ENCODE measurements at places on chromosomes 5 and 9. TPM values are rescaled to one million over a fixed set of nuclear protein-coding genes. Genes with fewer than 3 reads are reported as not detected.

DNA sequence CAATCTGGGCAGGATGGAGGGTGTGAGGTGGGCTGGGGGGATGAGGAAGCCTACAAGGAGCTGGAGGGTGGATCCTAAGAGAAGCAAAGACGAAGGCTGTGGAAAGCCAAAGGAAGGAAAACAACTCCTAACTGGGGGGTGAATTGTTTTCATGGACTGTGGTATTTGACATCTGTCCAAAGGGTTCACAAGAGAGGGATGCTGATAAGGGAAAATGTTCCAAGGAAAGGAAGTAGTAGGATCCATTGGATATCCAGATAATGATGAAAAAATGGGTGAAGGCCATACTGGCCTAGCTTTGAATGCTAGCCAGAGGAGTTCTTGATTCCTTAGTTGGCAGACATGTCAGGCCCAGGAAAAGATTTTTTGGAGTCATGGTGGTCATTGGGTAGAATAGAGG, 51.8 kb upstream of the FOXI1 start:
- no peak overlapping the region for H3K4me3 ChIP-seq
- H3K36me3 ChIP-seq = peaks cover 13% of the 10 kb centered on the region
- no peak overlapping the region for H3K27ac ChIP-seq
- no peaks in the 10 kb centered on the region for H3K27me3 ChIP-seq
- no peak for DNase-seq
- H3K4me1 ChIP-seq = no peaks in the 10 kb centered on the region

The OR1Q1 gene
- total RNA-seq = 0.26 TPM

GRCh38 chr5:33283243-33283642, 157.5 kb upstream of the TARS1 start:
- no peaks in the 10 kb centered on the region for H3K27me3 ChIP-seq
- H3K4me1 ChIP-seq = no peaks in the 10 kb centered on the region
- no peak overlapping the region for H3K27ac ChIP-seq
- no peak for DNase-seq

The KIF24 gene
- 7.4 TPM for total RNA-seq

DNA sequence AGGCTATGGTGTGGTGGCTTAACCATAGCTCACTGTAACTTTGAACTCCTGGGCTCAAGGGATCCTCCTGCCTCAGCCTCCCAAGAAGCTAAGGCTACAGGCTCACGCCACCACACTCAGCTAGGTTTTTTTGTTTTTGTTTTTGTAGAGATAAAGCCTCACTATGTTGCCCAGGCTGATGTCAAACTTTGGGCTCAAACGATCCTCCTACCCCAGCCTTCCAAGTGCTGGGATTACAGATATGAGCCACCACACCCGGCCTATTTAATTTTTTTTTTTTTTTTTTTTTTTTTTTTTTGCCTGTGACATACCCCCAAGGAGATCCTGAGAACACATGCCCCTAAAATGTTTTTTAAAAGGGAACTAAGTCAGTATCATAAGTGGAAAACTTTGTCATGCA, 10.4 kb downstream of the FUBP3 start:
- no peak for DNase-seq
- H3K4me1 ChIP-seq = peaks cover 17% of the 10 kb centered on the region
- H3K27ac ChIP-seq = no peak overlapping the region
- H3K4me3 ChIP-seq = no peak overlapping the region

GRCh38 chr5:88404405-88404804, 135.8 kb upstream of the TMEM161B start:
- no peak for DNase-seq
- no peak overlapping the region for H3K27ac ChIP-seq
- no peaks in the 10 kb centered on the region for H3K4me1 ChIP-seq
- peaks cover 14% of the 10 kb centered on the region for H3K27me3 ChIP-seq
- H3K4me3 ChIP-seq = no peak overlapping the region
- H3K36me3 ChIP-seq = no peaks in the 10 kb centered on the region

DNA sequence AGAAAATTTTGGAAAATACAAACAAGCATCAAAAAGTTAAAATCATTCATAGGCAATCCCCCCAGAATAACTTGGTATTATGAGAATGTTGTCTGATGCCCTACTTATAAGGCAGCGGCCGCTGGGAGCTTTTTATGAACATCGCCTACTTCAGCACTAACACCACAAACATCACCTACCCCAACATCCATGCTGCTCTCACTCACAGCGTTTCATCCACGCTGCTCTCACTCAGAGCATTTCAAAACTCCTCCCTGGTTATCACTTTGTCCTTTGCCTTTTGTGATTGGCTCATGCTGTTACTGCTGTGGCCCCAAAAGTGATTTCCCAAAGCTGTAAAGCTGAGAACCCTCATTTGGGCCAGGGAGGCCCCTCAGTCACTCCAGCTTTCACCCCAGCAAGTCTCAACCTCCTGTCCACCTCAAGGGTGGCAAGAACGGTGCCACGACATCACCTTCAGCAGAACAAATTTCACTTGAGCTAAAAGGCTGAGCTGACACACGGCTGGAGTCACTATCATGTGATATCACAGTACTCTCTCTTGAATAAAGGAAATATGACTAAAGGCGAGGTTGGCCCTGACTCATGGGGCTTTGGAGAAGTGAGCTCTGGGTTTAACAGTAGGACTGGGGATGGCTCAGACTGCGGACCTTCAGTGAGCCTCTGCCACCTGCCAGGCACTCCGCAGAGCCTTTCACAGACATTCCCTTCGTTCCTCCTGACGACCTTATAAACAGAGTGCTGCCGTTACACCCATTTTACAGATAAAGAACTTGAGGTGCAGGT, 25.2 kb downstream of the SHC3 start:
- no peaks in the 10 kb centered on the region for H3K36me3 ChIP-seq
- H3K27ac ChIP-seq = peak overlapping the region; percentile 83
- H3K4me1 ChIP-seq = peaks cover 24% of the 10 kb centered on the region
- H3K4me3 ChIP-seq = peak overlapping the region; percentile 68
- peaks cover 47% of the 10 kb centered on the region for H3K27me3 ChIP-seq
- peak; percentile 65 for DNase-seq

The OTULIN gene
- total RNA-seq = 77.9 TPM

DNA sequence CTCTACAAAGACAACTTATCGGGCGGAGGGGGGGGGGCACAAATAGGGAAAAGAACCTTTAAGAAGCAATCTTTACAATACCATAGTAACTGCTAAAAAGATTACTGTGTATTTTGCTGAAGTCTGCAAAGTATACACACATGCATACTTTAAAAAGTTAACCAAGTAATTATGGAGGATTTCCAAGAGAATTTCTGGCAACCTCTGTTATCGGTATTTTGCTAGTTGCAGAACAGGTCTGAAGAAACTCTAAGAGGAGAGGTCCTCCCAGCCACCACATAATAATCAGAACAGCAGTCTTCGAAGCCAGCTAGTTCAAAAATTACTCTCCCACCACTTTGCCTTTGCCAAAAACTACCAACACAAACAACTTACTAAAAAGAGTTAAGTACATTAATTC, 56.1 kb downstream of the UBAP2 start:
- H3K27ac ChIP-seq = no peak overlapping the region
- peaks cover 18% of the 10 kb centered on the region for H3K4me1 ChIP-seq
- no peaks in the 10 kb centered on the region for H3K27me3 ChIP-seq
- peaks cover 7% of the 10 kb centered on the region for H3K36me3 ChIP-seq
- DNase-seq = no peak

The CYLC2 gene
- not detected for total RNA-seq

The SSBP2 gene
- 13.5 TPM for total RNA-seq

- H3K27ac ChIP-seq = no peak overlapping the region
- no peak for DNase-seq
- peaks cover 8% of the 10 kb centered on the region for H3K27me3 ChIP-seq
- H3K36me3 ChIP-seq = peaks cover 6% of the 10 kb centered on the region
- H3K4me1 ChIP-seq = peaks cover 53% of the 10 kb centered on the region
Measured at GRCh38 chr9:134395737-134396257, 69.5 kb downstream of the RXRA start.

All from activated T-cell treated with anti-CD3 and anti-CD28 coated beads, Interleukin-2, amount 50 U/mL, for 72 hours (primary cell).